SK-MEL-5 (cell line): ENCODE measurements at places on chromosomes 6 and 20. TPM values are rescaled to one million over a fixed set of nuclear protein-coding genes. Genes with fewer than 3 reads are reported as not detected.

The TINAG gene
- total RNA-seq = not detected in 2 replicates

The NKX2-4 gene
- total RNA-seq = 1.4 and 1.8 TPM in 2 replicates

DNA sequence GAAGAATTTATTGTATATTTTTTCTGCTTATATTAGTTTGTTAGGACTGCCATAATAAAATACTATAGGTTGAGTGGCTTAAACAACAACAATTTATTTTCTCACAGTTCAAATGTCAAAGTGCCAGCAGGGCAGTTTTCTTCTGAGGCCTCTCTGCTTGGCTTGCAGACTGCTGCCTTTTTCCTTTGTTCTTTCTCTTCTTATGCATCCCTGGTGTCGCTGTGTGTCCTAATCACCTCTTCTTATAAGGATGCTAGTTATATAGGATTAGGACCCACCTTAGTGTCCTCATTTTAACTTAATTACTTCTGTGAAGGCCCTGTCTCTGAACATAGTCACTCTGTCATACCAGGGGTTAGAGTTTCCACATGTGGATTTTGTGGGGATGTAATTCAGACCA lies 354.4 kb downstream of the NKAIN2 start:
- DNase-seq = no peak

DNA sequence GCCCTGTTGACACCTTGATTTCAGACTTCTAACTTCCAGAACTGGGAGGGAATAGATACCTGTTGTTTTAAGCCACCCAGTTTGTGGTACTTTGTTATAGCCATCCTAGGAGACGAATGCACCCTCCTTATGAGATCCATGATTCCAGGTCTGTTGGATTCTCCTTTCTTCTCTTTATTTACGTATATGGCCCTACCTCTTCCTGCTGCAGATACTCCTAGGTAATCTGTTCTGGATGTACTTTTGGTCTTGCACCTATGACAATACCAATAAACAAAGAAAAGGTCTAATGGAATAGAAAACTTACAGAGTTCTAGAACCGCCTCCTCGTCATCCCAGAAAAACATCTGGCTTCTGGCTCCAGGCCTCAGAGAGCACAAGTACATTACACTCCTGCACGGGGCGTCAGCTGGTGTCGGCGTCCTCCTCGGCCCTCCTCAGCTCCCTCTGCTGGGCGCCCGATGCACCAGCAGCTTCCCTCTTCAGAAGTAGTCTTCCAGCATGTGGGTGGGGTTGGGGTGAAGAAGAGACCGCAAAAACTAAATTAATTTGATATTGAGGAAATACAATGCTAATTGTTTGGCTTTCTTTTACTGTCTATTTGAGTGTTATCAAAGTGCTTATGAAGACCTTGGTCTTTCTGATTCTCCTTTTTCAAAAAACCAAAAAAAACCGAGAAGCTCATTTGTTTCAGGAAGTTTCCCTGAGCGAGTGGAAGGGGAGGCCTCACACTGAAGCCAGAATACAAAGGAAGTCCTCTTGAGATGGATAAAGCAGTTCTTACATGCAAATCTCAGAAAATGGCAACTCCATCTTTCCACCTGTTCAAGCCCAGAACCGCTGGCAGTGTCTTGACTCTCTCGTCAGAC lies 9.7 kb upstream of the ATXN1 start:
- DNase-seq = peak; percentile 90

The SNX9 gene
- total RNA-seq = 138 and 144 TPM in 2 replicates

The BACH2 gene
- 0.77 and 0.88 TPM in 2 replicates for total RNA-seq

The WFDC5 gene
- not detected in 2 replicates for total RNA-seq

The RUNX2 gene
- 0.24 and 0.37 TPM in 2 replicates for total RNA-seq

DNA sequence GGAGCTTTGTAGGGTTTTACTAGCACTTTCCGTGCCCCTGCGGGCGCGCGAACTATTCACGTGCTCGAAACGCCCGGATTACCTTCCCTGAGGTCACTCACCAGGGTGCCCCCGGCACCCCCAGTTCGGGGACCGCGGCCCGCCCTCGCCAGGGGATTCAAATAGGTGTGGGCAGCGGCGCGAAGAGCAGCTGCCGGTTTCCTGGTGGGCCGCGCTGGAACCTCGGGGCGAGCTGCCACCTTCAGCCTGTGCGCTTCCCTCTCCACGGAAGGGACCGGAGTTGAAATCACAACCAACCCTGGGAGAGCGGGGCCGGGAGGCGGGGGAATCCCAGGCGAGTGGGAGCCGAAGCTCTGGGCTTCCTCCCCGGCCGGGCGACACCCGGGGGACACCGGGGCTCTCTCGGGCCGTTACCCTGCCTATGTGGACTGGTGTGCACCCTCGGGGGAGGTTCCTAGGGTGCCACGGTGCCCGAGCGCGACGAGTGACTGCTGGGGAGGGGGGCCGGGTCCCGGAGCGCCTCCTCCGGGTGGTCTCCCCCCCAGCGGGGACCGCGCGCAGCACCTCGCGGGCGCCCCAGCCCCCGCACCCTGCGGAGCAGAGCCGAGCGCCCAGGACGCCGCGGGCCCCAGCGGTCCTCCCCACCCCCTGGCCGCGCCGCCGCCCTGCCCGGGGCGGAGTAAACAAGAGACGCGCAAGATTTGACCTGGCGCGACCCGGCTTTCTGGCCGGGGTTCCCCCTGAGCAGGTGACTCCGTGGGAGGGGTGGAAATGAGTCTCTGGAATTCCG lies 2.1 kb upstream of the HIVEP2 start:
- peak; percentile 52 for DNase-seq

The CTAGE9 gene
- not detected in 2 replicates for total RNA-seq

- DNase-seq = no peak
Observed at GRCh38 chr6:11692451-11693376, 85.9 kb downstream of the ADTRP start.

The BICRAL gene
- total RNA-seq = 5.2 and 5.6 TPM in 2 replicates

DNA sequence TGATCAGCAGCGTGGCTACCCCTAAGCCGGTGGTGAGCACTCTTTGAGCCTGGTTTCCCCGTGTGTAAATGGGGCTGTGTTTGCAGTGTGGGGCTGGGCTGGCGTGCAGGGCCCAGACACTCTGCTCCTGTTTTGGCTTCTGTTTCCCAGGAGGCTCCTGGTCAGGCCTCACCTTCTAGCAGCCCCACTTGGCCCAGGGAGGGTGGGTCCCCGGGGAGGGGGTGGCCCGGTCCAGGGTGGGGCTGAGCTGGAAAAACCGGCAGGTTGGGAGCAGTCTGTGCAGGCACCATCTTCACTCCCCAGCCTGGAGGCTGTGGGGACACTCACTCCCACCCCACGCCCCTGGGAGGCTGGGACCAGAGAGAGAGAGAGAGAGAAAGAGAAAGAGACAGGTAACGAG lies 25.3 kb downstream of the CEBPB start:
- DNase-seq = no peak

GRCh38 chr20:36541768-36542488 lies 609 bp downstream of the MYL9 start:
- peak; percentile 51 for DNase-seq

DNA sequence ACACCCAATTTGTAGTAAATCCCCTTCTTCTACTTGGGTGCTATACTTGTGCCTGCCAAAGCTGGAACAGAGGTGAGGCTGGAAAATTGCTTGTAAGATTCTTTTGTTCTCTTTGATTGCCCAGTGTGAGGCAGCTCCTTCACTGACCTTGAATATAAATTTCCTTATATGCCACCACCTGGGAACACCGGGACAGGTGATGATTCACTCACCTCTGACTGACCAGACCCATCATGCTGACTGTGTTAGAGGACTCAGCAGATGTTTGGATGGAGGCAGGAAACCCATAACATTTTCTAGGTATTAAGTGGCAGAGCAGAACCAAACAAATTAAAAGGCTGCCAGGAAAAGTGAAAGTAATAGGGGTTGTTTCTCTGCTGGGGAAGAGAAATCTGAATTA lies 120.9 kb downstream of the GRM1 start:
- DNase-seq = no peak

The RAD21L1 gene
- 0.11 TPM in 1 of 2 replicates, not detected in the other for total RNA-seq

DNA sequence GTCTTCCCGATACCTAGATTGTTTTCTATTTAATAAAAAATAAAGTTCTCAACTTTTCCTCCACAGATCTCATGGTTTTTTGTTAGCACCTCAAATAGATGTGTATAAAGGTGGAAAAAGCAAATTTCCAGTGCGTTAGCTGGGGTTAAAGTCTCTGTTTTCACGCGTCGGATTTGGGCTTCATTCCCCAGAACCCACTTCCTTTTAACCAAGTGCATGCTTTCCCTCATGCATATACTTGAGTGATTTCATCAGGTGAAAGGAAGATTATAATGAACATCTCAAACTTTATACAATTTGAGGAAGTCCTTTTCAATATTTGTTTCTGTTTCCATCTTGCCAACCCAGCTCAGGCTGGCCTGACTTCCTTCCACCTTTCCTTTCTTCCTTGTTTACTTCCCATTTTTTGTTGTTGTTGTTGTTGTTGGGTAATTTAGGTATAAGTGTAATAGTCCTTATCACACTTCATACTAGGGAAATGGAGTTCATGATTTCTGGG lies 43.9 kb upstream of the GGTLC1 start:
- DNase-seq = no peak

DNA sequence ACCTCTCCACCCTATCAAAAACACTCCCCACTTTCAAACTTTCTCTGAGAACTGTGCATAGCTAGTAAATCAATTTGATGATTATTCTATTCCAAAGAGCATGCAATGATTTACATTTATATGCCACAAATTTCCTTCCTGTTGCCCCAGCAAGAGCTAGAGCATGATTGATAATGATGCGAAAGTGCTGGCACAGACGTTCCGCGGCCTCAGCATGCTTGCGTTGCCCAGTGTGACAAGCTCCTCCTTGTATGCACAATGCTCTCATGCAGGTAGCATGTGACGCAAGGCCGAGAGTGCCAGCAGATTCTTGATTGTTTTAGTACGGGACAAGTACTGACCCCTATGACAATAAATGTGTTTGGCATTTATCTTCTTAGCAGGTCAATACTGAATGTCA lies 696.3 kb upstream of the SLC35B3 start:
- peak; percentile 99 for DNase-seq

- peak; percentile 43 for DNase-seq
Observed at GRCh38 chr6:158040051-158040803, 58.6 kb downstream of the SYNJ2 start.

GRCh38 chr6:44272999-44273566 lies 2.8 kb downstream of the TMEM151B start:
- DNase-seq = no peak
